ENCODE measurements at places on chromosomes 13 and 19. TPM values are rescaled to one million over a fixed set of nuclear protein-coding genes. Genes with fewer than 3 reads are reported as not detected.

The THSD1 gene
- 9.1 TPM for total RNA-seq

The TICAM1 gene
- 7.3 TPM for total RNA-seq

The SIGLEC11 gene
- total RNA-seq = not detected

The DIAPH3 gene
- 6.7 TPM for total RNA-seq

The CLDND2 gene
- 12.5 TPM for total RNA-seq

The SIGLECL1 gene
- not detected for total RNA-seq

The ZNF665 gene
- total RNA-seq = not detected

All from A549 treated with CORT108297 at 1 μM for 4 hours (cell line).